Activated T-cell treated with anti-CD3 and anti-CD28 coated beads for 24 hours (primary cell): ENCODE measurements at places on chromosomes 1 and 21.

DNA sequence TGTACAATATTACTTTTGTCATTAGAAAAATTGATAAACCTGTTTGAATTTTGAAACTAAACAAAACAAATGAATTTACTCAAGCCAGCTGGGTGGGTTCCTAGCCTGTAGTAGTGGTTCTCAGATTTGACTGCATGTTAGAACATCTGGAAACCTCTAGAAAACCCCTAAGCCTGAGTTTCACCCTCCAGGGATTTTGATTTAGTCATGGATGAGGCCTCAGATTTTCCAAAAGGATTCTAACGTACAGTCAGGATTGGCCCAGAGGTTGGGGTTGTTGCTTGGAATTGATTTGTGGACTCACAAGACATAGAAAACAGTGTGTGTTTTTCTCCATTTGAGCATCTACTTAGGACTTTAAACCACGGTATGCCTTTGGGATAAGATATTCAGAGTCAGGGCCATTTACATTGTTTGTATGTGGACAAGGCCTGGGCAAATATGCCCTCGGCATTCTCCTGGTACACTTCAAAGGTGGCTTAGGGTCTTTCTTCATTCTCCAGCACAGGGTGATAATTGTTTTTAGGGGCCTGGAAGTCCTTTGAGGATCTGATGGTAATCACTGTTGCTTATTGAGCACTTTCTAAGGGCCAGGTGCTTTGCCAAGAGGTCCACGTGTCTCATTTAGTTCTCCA lies 42.6 kb downstream of the ATP5PO start:
- DNase-seq, result no peak

GRCh38 chr1:19074361-19074901 lies 118.0 kb upstream of the IFFO2 start:
- DNase-seq, result peak; percentile 33

GRCh38 chr1:12810691-12811408 lies 19.7 kb downstream of the PRAMEF1 start:
- DNase-seq, result no peak

- DNase-seq, result no peak
These were observed 21.2 kb downstream of the CCT8 start for GRCh38 chr21:29052224-29052623.

- no peak for DNase-seq
These were observed 37.8 kb upstream of the TMPRSS2 start for GRCh38 chr21:41545500-41546359.

GRCh38 chr1:33624991-33625870 lies 152.8 kb downstream of the ZSCAN20 start:
- DNase-seq, result no peak

GRCh38 chr21:18460979-18461378 lies 57.4 kb upstream of the TMPRSS15 start:
- no peak for DNase-seq

DNA sequence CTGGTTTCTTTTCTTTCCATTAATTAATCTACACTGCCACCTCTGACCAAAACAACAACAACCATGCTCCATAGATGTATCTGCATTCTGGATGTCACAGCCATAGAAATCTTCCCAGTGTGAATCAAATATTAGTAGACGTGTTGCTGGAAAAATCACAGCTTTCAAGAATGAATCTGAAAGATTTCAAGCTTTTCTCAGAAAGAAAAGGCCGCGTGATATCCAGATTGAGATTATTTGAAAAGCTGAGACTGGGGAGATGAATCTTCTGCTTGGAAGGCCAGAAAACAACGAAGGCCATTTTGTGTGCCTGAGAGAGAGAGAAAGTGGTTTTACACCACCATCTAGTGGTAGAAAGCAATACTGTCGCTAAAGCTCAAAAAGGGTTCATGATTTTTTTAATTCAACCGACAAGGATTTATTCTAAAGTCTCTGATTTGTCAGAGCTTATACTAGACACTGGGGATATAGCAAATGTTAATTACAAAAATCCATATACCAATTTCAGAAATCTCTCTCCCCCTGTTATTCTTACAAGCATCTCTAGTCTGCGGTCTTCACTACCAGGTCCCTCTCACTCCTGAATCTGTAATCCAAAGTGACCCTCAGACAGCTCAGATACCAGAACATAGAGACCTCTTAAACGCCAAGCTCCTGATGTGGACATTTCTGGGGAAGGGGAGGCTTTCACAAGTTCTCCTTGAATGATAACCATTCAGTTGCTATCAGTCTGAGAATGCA lies 87.5 kb upstream of the SGIP1 start:
- DNase-seq, result peak; percentile 32

DNA sequence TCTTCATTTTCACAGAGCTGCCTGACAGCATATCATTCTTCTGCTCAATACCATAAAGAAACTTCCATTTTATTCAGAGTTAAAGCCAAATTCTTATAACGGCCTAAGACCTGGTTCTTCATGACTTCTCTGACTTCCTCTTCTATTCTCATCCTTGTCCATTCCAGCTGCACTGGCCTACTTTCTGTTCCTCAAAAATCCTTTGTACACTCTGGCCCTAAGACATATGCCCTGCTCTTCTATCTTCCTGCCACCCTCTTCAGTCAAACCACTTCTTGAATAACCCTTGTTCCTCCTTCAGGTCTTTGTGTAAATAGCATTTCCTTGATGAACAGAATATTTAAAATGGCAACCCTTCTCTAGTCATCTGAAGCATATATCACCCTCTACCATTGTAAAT lies 1338.7 kb upstream of the ADGRL2 start:
- DNase-seq, result no peak

DNA sequence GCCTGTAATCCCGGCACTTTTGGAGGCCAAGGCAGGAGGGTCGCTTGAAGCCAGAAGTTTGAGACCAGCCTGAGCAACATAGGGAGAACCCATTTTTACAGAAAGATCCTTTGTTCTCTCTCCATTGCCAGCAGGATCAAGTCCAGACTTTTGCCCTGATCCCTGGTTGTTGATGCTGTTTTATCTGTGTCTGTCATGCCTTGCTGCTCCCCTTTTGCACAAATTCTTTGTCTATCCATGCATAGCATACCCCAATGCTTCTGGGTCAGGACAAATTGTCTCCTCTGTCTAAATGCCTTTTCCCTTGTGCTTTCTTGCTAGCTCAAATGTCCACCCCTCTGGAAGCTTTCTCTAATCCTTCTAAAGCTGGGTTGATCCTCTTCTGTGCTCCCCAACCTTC lies 25.3 kb upstream of the FAAH start:
- DNase-seq, result no peak

DNA sequence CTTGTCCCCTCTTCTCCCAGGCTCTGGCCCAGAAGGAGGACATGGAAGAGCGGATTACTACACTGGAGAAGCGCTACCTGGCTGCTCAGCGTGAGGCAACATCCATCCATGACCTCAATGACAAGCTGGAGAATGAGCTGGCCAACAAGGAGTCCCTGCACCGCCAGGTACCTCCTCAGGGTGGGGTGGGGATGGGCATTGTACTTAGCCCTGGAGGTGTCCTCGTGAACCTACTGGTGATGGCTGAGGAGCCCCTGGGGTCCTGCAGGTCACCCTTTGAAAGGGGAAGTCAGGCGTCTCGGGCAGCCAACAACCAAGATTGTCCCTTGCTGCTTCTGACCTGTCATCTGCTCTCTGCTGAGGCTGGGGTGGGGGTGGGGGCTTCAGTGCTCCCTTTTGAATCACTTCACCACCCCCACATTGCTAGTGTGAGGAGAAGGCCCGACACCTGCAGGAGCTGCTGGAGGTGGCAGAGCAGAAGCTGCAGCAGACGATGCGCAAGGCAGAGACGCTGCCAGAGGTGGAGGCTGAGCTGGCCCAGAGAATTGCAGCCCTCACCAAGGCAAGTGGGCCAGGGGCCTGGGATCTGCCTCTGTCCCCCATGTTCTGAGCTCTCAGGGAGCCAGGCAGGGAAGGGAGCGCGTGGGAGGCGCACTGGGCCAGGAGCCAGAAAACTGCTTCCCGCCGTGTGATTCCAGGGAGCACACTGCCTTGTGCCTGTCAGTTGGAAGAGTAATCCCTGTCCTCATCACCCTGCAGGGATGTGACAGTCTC lies 19.7 kb downstream of the PPFIA4 start:
- DNase-seq, result no peak

GRCh38 chr1:91863498-91863897 lies 22.5 kb downstream of the TGFBR3 start:
- no peak for DNase-seq

- DNase-seq, result no peak
These were observed 99.6 kb downstream of the DENND1B start for GRCh38 chr1:197675583-197676208.

GRCh38 chr21:26776310-26777021 lies 68.7 kb downstream of the ADAMTS1 start:
- DNase-seq, result no peak

DNA sequence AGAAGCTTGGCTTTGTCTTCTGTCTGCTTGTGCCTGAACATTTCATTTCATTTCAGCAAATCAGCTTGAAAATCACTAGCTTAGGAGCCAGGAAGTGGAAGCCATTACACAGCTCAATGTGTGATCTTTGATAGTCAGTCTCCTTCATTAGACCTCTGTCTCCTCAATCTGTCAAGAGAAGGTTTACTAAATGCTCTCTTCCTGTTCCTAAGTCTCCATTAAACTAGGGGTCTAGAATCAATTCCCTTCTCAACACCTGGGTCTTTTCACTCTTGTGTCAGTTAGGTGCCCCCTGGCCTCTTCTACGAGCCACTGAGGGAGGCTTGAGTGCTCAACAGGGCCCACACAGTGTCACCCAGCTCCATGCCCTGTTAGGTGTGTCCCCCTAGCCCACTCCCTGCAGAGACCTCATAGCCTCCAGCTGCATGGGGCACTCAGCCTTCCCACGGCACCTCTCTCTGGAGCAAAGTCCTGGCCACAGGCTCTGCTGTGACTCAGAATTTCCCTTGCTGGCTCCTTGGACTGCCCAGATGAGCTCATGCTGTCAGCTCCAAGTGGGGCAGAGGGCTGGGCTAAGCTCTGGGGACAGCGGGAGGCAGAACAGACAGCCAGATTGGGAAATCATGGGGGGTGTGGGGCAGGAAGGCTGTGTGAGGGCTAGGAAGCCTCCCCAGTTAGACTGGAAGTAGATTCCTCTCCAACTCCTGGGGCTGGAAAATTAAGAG lies 115.7 kb upstream of the IPO9 start:
- no peak for DNase-seq

DNA sequence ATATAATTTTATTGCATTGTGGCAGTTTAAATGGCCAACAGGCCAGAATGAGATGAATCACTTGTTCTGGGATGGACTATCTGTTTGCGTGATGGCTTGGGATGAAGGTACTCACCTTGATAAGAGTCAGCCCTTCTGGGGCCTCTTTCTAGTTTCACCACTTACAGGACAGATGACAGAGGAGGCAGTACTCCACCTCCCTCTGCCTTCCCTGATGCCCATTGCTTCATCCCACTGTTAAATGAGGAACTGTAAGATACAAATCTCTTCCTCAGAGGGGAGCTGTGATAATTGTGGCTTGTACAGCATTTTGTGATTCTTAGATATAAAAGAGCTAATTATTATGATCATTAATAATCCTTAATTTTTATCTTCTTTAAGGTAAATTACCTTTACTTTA lies 3.7 kb upstream of the TCHH start:
- no peak for DNase-seq

- no peak for DNase-seq
These were observed 14.4 kb downstream of the CLDN14 start for GRCh38 chr21:36465478-36465877.

- no peak for DNase-seq
These were observed 22.5 kb downstream of the RHBDL2 start for GRCh38 chr1:38919130-38919529.

DNA sequence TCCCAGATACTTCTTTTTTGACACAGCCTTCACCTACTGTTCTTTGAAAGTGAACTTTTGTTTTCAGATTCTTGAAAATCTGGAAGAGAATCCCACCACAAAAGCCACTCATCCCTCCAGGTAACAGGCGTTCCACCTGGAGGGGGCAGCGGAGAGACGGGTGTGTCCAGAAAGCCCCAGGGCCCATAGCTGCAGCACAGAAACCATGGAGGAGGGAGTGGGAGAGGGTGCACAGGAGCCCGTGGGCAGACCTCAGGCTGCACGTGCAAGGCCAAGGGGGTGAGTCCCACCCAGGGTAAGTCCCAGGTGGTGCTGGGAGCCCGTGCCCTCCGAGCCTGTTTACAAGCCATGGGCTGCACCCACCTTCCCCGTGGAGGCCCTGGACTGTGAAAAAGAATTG lies 86.5 kb downstream of the PSMG1 start:
- no peak for DNase-seq

GRCh38 chr21:22223385-22223784 lies 1225.2 kb downstream of the NCAM2 start:
- no peak for DNase-seq

DNA sequence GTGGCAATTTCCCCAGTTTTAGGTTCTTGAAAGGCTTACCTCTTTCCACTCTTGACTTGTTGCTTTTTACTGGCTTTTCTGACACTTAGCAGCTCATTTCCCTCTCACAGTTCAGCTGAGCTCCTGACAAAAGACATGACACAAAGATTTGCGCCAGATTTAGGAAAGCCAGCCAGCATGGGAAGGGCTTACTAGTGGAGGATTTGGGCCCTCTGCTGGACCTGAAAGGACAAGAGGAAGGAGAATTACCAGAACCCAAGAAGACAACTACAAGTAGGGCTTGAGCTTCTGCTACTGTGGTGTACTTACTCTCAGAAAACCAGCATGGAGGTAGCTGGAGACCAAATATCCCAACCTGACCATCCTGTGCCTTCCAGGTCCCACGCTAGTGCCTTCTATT lies 784.5 kb downstream of the BRINP3 start:
- DNase-seq, result no peak

GRCh38 chr1:3914911-3915310 lies 14.8 kb upstream of the C1orf174 start:
- DNase-seq, result no peak

- DNase-seq, result no peak
These were observed 478.9 kb upstream of the CAMK1G start for GRCh38 chr1:209104646-209105045.

- DNase-seq, result no peak
These were observed 964.1 kb downstream of the TTLL7 start for GRCh38 chr1:83034851-83035250.

DNA sequence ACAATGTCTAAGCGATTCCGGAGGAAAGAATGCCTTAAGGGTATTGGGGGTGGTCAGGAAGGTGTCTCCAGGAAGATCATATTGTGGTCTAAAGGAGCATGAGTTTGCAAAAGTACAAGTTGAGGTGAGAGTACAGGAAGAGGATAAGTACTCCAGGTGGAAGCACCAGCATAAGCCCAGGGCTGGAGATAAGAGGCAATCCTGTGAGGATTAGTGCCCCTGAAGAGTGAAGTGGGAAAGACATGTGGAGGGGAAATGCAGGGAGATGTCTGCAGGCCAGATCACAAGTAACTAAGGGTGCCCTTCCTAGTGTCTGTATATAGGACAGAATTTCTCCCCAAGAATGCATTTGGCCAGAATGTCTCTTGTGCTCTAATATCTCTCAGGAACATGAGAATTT lies 188.3 kb upstream of the DPT start:
- DNase-seq, result no peak

GRCh38 chr1:69076631-69077030 lies 491.1 kb upstream of the LRRC7 start:
- DNase-seq, result no peak
